Kidney epithelial cell (primary cell): ENCODE measurements at places on chromosomes 2 and 18. TPM values are rescaled to one million over a fixed set of nuclear protein-coding genes. Genes with fewer than 3 reads are reported as not detected.

Gene KCNE4
- 0.07 and 0.25 TPM in 2 replicates for total RNA-seq

Gene CABYR
- total RNA-seq, result 5.1 and 5.5 TPM in 2 replicates

Gene PRSS56
- total RNA-seq, result not detected in 2 replicates

Gene UCN
- total RNA-seq, result 1.6 and 1.7 TPM in 2 replicates

Gene RAB6D
- 0.27 and 0.63 TPM in 2 replicates for total RNA-seq
